NCI-H1417 (cell line): ENCODE measurements at places on chromosomes 12 and 14.
A peak's percentile ranks its signal among the peaks of the same experiment; 100 is the strongest.

- DNase-seq: no peak
These were observed 7.4 kb downstream of the SALL2 start for GRCh38 chr14:21518725-21519124.

DNA sequence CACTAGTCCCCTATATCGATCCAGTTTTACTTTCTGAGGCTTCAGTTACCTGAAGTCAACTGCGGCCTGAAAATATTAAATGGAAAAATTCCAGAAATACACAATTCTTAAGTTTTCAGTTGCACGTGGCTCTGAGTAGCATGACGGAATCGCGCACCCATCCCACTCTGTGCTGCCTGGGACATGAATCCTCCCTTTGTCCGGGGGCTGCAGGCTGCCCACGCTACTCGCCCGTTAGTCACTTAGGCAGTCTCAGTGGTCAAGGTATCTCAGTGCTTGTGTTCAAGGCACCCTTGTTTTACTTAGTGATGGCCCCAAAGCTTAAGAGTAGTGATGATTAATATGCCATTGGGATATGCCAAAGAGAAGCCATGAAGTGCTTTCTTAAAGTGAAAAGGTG lies 46.6 kb downstream of the LGMN start:
- no peak for DNase-seq

GRCh38 chr12:51171884-51172514 lies 936 bp downstream of the TFCP2 start:
- peak; percentile 37 for DNase-seq

DNA sequence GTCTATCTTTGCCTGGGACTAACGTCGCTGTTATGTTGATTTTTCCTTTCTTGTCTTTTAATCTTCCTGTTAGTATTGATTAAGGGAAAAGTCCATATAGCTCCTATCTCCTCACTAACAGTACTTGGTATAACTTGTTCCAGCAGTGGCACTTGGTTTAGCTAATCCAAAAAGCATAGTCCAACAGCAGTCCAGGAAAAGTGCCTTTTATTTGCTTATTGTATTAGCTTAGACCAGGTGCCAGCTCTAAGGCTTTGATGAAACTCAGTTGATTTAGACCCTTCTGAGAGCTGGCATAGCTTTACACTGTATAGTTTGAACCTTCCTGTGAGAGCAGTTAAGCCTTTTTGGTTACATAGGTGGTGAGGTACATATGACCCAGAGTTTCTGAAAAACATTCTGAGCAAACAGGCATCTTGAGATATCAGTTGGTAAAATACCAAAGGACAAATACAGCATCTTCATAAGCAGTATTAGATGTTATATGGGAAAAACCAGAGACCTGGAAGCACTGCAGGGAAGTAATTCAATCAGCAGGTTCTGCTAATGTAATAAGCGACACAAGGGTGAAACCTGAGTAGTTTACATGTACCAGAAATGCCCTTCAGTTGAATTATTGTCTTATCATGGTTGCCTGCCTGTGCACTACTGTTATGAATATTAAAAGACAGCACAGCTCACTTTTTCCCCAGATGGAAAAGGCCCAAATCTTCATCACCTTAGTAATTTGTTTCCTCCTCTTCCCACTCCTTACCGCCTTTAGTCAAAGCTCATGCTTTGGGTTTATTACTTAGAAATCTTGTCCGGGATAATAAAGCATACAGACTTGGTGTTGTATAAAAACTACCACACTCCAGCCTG lies 13.0 kb downstream of the PELI2 start:
- peak; percentile 13 for DNase-seq

GRCh38 chr12:31225656-31226535 lies 100.1 kb downstream of the SINHCAF start:
- DNase-seq: no peak

- DNase-seq: no peak
These were observed 1.7 kb upstream of the CLEC4C start for GRCh38 chr12:7748852-7749251.

DNA sequence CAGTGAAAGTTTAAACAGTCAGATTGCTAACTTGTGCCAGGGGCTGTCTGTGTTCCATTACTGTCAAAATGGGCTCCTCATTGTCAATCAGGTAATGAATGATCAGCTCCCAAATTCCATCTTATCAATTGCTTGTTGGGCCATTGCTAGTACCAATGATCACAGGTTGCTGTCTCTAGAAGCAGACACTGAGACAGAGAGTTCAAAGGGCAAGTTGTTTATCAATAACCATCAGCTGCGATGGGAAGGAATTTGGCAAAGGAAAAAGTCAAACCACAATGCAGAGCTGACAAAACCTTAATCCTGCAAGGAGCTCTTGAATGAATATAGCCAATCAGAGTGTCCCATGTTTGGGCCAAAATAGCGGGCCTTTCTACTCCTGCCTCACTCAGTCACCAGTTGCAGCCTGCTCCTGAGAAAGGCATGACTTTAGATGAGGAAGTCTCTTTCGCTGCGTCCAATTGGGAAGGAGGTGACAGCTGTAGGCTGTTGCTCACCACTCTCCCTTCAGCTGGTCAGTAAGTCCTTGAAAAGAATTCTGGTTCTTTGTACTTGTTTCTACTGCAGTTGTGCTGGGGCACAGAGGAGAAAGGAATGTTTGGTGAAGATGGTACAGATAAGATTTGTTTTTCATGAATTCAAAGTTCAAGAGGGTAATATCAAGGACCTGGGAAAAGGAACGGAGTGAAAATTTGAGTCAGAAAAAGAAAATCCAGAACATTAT lies 179.2 kb upstream of the PDE3A start:
- DNase-seq: no peak
